Posterior vena cava (tissue), 2 donors: ENCODE measurements at places on chromosomes 2 and 18. TPM values are rescaled to one million over a fixed set of nuclear protein-coding genes. Genes with fewer than 3 reads are reported as not detected.

GRCh38 chr18:57811477-57812125, 8.5 kb upstream of the ATP8B1 start:
- no peak for DNase-seq

GRCh38 chr2:118119761-118120400, 31.6 kb downstream of the INSIG2 start:
- DNase-seq: no peak

DNA sequence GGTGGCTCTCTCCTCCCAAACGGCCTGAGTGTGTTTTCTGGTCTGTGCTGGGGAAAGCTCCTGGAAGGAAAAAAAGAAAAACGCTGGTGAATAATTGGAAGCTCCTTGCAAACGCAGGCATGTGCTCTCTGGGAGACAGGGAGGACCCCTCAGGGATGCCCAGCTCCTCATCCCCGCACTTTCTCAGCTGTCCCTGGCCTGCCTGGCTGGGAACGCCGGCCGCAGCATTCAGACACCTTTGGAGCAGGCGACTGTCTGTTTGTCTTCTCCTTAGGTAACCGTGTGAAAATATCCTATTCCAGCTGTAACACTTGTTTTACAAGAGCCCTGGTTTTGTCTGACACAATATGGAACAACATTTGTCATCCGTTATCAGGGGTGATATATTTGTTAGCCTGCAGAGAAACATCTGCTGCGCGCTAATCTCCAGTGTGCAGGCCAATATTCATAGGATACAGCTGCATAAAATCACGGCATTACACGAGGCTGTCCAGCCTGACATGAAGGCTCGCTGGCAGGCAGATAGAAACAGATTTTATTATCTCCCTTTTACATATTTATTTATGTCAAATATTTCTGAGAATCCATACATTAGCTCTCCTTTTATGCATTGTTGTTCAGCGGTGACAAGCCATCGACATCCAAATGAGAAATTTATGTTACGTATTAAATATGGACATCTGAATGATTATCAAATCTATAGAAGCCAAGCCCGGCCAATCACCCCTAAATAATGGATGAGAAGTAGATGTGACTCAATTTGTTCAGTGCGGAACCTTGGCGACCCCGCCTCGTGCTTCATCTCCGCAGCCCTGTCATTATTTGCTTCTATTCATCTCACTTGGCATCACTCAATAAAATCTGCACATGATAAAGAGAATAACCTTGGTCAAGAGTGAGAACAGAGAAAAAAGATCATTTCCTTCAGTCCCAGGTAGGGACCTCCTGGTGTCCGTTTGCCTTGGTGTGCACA, 675.1 kb upstream of the SALL3 start:
- DNase-seq: no peak

DNA sequence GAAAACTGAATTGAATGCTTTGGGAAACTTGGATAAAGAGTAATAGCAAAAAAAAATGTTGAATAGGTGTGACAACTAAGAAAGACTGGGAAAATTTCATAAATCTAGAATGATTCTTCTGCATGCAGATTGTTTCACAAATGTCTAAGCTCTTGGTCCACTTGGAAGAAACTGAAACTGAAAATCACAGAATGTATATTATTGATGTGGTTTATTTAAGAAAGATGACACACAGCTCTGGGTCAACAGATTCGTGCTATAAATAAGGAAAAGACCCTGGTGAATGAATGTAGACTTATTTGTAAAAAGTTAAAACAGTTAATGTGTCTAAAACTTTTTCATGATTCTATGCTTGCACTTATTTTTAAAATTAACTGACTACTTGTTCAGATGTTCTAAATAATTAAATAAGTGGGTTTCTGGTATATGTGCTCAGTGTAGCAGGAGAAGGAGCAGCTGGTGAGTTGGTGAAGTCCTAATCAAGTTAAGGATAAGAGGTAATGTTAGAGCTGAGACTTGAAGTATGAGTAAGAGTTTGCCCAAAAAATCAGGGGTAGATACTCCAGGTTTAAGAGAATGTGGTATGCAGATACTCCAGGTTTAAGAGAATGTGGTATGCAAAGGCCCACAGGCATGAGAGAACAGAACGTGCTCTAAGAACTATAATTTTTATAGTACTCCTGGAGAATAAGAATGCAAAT, 24.5 kb downstream of the UGP2 start:
- DNase-seq: no peak

CIB4 gene
- not detected for total RNA-seq

TACR1 gene
- total RNA-seq: 1.1 TPM

ST6GAL2 gene
- 43.0 TPM for total RNA-seq

RAB27B gene
- total RNA-seq: 0.33 TPM

DYNC2LI1 gene
- total RNA-seq: 9.2 TPM

ZNF521 gene
- total RNA-seq: 29.0 TPM
